ENCODE measurements at places on chromosomes 6 and 20. TPM values are rescaled to one million over a fixed set of nuclear protein-coding genes. Genes with fewer than 3 reads are reported as not detected.

DNA sequence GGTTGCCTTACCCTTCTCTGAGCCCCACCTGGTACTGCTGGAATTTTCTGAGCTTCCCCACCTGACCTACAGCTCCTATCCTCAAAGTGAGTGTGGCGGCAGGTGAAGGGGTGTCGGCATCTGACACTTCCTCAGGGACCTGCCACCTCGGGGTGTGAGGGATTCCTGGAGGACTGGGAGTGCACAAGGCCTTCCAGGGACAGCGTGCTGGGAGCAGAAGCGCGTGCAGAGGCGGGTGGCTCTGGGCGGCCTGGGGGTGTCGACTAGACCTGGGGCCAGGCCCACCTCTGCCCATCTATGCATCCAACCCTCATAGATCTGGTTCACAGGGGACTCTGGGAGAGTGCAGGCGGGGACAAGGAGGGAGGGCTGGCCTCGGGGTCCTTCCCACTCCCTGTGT lies 7.8 kb downstream of the DLGAP4 start:
- no peak for DNase-seq

- no peak for DNase-seq
Measured at GRCh38 chr6:30325150-30325872, 1.4 kb upstream of the TRIM39 start.

Gene IL17A
- total RNA-seq, result not detected

Gene TDRD6
- 0.02 TPM for total RNA-seq

Gene MAPK13
- 19.2 TPM for total RNA-seq

Gene TSPYL4
- total RNA-seq, result 19.0 TPM

Gene CD164
- 130 TPM for total RNA-seq

GRCh38 chr6:14767226-14767625 lies 478.6 kb upstream of the JARID2 start:
- no peak for DNase-seq

GRCh38 chr6:166906376-166907044 lies 49.8 kb downstream of the RNASET2 start:
- DNase-seq, result no peak

Gene LBP
- total RNA-seq, result 0.35 TPM

Gene SRSF6
- total RNA-seq, result 336 TPM

Gene BTNL2
- total RNA-seq, result not detected

- no peak for DNase-seq
Measured at GRCh38 chr6:39812496-39812852, 20.3 kb downstream of the DAAM2 start.
